Vagina (tissue), 2 donors: ENCODE measurements at places on chromosomes 1 and 21.

DNA sequence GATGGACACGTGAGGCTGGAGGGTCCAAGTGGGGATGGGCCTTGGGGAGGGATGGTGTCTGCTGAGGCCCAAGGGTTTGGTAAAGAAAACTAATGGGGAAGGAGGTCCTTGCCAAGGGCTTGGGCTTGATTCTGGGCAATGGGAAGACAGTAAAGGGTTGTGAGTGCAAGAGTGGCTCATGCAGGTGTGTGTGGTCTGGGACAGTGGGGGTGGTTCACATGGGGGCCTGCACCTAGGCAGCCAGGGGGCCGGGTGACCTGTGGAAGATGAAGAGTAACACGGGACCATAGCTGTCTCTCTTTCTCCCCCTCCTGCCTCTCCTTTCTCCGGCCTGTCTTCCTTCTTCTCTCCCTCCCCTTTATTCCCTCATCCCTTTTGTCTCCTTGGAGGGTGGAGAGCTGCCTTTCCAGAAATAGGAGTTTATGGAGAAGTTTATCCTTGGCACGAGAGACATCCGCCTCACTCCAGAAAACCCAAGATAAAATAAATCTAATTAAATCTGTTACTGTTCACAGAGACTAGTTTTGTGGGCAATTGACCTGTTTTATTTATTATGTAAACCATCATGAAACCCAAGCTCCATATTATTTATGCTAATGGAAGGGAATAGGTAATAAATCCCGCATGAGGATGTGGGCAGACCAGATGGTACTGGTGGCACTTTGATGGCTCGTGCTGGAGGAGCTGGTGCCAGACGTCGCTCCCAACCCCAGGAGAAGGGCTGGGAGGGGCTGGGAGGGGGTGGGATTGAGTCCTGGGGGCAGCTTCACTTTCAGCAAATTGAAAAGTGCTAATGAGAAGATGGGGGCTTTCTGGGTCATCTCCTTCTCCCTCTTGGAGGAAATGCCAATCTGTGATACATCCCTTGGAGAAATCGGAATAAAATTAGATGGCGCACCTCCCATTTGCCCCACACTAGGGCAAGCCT, 272.9 kb upstream of the CSF3R start:
- no peaks in the 10 kb centered on the region for H3K36me3 ChIP-seq
- no peak overlapping the region for H3K27ac ChIP-seq
- H3K4me1 ChIP-seq: no peaks in the 10 kb centered on the region
- H3K4me3 ChIP-seq: no peak overlapping the region
- no peaks in the 10 kb centered on the region for H3K27me3 ChIP-seq

DNA sequence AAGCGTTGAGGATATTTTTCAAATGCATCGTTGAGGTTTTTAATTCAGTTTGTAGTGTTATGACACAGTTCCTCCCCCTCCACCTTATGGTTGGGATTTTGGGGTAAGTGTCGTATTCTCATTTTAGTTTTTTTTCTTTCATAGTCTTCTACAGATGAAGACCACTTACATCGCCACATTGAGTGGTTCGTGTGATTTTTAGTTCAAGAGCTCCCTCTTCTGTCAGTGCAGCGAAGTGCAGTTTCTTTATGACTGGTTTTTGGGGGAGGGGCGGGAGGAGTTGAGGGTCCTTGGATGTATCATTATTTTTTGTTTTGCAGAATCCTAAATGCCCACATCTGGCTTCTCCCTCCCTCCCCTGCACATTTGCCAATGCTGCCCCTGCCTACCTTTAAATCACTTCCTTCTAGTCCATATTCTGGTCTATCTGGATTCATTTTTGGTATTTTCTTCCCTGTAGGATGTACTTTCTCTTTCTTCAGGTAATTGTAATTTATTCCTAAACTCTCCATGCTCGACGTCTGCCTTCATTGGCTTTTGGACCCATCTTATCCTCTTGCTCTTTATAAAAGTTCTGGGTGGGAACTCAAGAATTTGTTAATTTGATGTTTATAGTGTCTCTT, 433.1 kb downstream of the CAMTA1 start:
- H3K27ac ChIP-seq: no peak overlapping the region
- H3K4me1 ChIP-seq: no peaks in the 10 kb centered on the region
- no peaks in the 10 kb centered on the region for H3K27me3 ChIP-seq
- no peaks in the 10 kb centered on the region for H3K36me3 ChIP-seq
- no peak for DNase-seq

- peak overlapping the region; percentile 94 for H3K4me3 ChIP-seq
- H3K27ac ChIP-seq: peak overlapping the region; percentile 83
- no peaks in the 10 kb centered on the region for H3K27me3 ChIP-seq
- no peaks in the 10 kb centered on the region for H3K36me3 ChIP-seq
- peaks cover 26% of the 10 kb centered on the region for H3K4me1 ChIP-seq
- DNase-seq: no peak
These were observed 992 bp downstream of the TENT5C start for GRCh38 chr1:117606649-117607430.

GRCh38 chr1:8871539-8871935, 6.9 kb downstream of the ENO1 start:
- H3K4me3 ChIP-seq: no peak overlapping the region
- H3K27ac ChIP-seq: no peak overlapping the region
- H3K36me3 ChIP-seq: peaks cover 4% of the 10 kb centered on the region
- peaks cover 53% of the 10 kb centered on the region for H3K4me1 ChIP-seq

DNA sequence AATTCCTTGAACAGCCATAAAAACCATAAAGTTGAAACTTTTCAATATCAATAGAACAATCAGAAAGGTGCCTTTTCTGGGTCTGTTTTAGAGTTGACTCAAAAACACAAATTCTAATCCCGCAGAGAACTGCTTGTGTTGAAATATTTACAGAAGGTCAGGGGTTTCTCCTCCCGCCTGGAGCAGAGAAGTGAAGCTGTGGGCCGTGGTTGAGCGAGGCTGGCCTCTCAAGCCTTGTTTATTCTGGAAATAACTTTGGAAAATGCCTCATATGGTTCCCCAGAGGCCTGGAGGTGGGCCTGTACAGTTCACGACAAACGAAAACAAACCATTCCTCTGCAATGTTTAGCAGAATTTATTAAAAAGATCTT, 90.8 kb upstream of the ERRFI1 start:
- no peak for DNase-seq
- H3K27me3 ChIP-seq: no peaks in the 10 kb centered on the region
- H3K4me1 ChIP-seq: peaks cover 66% of the 10 kb centered on the region

DNA sequence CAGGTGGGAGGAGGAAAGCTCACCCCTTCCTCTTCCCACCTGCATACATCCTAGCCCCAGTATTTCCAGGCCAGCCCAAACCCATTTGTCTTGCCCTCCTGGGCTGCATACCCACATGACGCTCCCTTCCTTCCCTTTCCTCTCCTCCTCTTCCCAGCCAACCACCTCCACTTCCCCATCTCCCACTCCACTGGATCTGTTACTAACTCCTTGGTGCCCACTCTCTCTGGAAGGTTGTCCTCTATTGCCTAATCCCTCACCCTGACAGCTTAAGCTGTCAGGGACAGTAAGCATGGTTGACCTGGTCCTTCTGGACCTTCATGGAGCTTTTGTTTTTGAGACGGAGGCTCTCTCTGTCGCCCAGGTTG, 23.0 kb upstream of the SYNC start:
- no peak for DNase-seq
- H3K27me3 ChIP-seq: no peaks in the 10 kb centered on the region
- H3K4me3 ChIP-seq: no peak overlapping the region
- peak overlapping the region; percentile 62 for H3K27ac ChIP-seq

- no peak overlapping the region for H3K4me3 ChIP-seq
- no peaks in the 10 kb centered on the region for H3K36me3 ChIP-seq
- no peak overlapping the region for H3K27ac ChIP-seq
- H3K4me1 ChIP-seq: peaks cover 8% of the 10 kb centered on the region
- no peaks in the 10 kb centered on the region for H3K27me3 ChIP-seq
These were observed 247.3 kb downstream of the PLPP3 start for GRCh38 chr1:56331892-56332567.

DNA sequence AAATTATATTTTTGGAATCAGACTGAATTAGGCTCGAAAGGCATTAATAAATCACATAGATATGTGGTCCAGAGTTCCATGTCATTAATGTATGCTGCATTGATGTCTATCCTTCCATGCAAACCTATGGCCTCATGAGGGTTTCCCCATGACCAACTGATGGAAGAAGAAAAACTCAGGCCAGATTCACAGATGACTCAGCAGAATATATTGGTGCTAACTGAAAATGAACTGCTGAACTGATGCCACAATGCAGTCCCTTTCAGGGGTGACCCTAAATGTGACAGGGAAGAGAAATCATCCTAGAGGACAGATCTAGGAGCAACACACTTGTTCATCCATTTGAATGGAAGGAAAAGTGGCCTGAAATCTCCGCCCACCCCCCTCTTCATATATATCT, 110.5 kb upstream of the KCND3 start:
- no peak overlapping the region for H3K4me3 ChIP-seq
- no peaks in the 10 kb centered on the region for H3K36me3 ChIP-seq
- no peaks in the 10 kb centered on the region for H3K27me3 ChIP-seq
- H3K4me1 ChIP-seq: no peaks in the 10 kb centered on the region
- no peak overlapping the region for H3K27ac ChIP-seq

DNA sequence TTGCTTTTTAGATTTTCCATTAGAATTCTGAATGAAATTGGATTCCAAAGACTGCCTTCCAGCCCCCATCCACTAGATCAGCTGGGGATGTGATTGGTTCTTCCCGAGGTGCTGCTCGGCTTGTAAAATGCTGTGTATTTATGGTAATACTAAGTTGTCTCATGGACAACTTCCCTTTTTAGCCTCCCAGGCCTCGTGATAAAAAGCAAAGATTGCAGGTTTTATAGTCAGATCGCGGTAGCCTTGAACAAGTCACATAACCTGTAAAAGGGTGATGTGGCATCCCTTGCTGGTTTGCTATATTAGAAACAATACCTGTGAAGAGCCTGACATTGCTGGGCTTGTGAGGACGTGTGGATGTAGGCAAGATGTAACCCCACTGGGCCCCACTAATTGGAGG, 10.4 kb downstream of the MUL1 start:
- H3K36me3 ChIP-seq: peaks cover 48% of the 10 kb centered on the region
- no peaks in the 10 kb centered on the region for H3K4me1 ChIP-seq
- no peak for DNase-seq
- H3K27me3 ChIP-seq: no peaks in the 10 kb centered on the region

DNA sequence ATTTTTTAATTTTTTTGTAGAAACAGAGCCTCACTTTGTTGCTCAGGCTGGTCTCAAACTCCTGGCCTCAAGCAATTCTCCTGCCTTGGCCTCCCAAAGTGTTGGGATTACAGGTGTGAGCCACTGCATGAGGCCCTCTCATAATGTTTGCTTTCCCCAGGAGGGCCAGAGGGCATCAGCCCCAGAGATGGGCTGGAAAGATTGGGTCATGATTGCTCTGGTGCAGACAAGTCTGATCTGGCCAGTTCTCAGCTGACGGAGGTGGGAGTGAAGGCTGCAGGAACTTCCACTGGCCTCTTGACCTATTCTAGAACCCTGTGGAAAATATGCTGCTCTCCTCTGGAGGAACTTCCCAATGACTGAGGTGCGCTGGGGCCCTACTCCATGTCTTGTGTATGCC, 43.4 kb upstream of the RD3 start:
- no peak overlapping the region for H3K27ac ChIP-seq
- DNase-seq: no peak
- no peaks in the 10 kb centered on the region for H3K36me3 ChIP-seq
- H3K4me3 ChIP-seq: no peak overlapping the region
- no peaks in the 10 kb centered on the region for H3K4me1 ChIP-seq

GRCh38 chr1:58649555-58649954, 50.3 kb downstream of the MYSM1 start:
- no peak overlapping the region for H3K4me3 ChIP-seq
- no peaks in the 10 kb centered on the region for H3K4me1 ChIP-seq

- no peak overlapping the region for H3K4me3 ChIP-seq
- H3K36me3 ChIP-seq: no peaks in the 10 kb centered on the region
- no peak overlapping the region for H3K27ac ChIP-seq
- no peak for DNase-seq
- no peaks in the 10 kb centered on the region for H3K4me1 ChIP-seq
- H3K27me3 ChIP-seq: no peaks in the 10 kb centered on the region
These were observed 40.6 kb upstream of the DUSP10 start for GRCh38 chr1:221782477-221782876.

DNA sequence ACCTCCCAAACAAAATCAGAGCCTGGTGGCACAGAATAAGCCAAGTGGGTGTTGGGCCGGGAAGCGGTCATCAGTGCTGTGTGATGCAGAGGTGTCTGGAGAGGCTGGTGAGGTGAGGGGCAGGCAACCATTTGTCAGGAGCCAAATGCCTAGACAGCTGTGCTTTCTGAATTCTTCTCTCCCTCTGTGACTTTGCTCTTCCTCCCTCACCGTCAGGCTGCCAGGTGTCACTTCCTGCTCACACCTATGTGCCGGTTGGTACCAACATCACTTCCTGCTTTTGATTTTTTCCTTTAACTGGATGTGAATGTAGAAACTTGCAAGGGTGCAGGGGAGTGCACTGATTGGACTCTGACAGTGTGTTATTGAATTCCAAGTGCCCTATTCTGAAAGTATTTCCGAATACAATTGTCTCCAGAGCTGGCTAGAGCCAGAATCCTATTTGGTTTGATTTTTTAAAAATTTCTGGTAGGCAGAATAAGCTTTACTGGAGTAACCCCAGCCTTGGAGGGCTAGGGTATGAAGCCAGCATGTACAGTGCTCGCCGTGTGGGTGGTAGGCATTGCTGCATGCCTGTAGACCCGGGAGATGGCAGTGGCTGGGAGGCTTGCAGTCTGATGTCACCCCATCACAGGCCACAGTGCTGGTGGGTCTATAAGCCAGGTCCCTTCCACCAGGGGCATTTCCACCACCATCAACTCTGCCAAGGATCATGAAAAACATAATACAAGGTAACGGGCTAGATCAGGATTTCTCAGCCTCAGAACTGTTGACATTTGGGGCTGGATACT, 210.9 kb downstream of the KAZN start:
- no peaks in the 10 kb centered on the region for H3K27me3 ChIP-seq
- no peak overlapping the region for H3K4me3 ChIP-seq
- H3K4me1 ChIP-seq: no peaks in the 10 kb centered on the region
